CD14-positive monocyte (primary cell): ENCODE measurements at places on chromosomes 1 and 21.

- DNase-seq, result no peak
Observed at GRCh38 chr1:51281807-51282206, 45.7 kb downstream of the RNF11 start.

DNA sequence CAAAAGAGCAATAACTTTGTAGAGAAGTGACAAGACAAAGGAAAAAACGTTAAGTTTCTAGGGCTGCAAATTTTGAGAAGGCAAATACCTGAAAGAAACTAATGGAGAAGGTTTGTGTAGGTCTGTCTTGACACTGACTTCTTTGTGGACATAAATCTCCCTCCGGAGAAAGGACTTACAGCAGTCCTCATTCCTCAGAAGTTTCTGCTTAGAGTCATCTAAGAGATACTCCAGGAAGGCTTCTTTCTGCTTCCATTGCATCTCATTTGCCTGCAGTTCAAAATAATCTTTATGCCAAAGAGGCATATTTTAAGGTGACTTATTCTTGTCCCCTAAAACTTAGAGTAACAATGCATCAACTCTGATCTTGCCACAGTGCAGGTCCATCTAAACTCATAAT is 4.4 kb upstream of the C4BPB start:
- DNase-seq, result no peak

- DNase-seq, result no peak
Observed at GRCh38 chr1:35883635-35884101, 659 bp downstream of the AGO1 start.

- DNase-seq, result no peak
Observed at GRCh38 chr1:239606850-239607400, 220.6 kb downstream of the CHRM3 start.

GRCh38 chr1:34342334-34342733 is 165.6 kb downstream of the C1orf94 start:
- DNase-seq, result no peak

- DNase-seq, result peak; percentile 42
Observed at GRCh38 chr1:155307247-155307740, 1.4 kb upstream of the FDPS start.

- DNase-seq, result peak; percentile 96
Observed at GRCh38 chr1:234683861-234684632, 74.1 kb upstream of the IRF2BP2 start.

GRCh38 chr1:39153684-39154083 is 50.8 kb upstream of the MACF1 start:
- no peak for DNase-seq

DNA sequence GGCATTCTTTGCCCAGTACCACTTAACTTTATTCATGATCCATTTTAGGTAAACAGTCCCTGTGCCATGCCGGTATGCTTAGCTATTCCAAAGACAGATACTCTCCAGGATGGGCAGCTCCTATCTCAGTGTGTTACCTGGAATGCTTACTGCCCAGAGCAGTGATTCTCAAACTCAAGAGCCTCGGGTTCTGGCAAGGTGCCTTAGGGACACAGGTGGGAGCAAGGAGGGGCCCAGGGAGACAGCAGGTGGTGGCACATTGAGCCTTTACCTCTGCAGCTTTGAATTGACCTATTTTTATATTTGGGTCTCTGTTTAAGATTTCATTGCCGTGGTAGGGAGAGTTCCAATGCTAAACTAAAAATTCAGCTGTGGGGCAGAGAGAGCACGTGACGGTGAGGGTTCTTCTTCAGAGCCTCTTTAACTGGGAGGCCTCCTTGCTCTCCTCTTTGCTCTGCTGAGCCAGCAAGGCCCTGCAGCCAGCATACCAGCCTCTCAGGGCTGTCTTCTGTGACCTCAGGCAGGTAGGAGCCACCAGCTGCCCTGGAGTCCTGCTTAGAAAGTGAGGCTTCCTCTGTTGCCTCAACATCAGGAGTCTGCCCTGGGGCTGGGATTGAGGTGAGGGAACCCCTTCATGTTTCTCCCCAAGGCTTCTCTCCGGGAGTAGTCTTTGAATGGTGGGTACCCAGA is 20.2 kb downstream of the PHGDH start:
- no peak for DNase-seq

GRCh38 chr1:8733484-8733883 is 84.0 kb downstream of the RERE start:
- no peak for DNase-seq

- DNase-seq, result peak; percentile 95
Observed at GRCh38 chr1:6028042-6028850, 17.4 kb upstream of the KCNAB2 start.

DNA sequence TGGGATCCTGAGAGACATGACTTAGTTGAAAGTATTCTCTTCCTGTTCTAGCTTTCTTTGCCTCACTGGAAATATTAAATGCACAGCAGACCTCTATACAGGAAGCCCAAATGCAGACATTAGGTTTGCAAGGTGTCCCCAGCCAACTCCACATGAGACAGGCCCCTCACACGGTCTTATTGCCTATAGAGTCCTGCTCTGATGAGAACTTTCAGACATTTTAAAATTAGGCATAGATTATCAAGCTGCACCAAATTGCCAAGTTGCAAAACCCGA is 251.9 kb upstream of the C1orf105 start:
- no peak for DNase-seq

GRCh38 chr1:54973205-54973921 is 7.1 kb upstream of the TMEM61 start:
- DNase-seq, result no peak

GRCh38 chr1:108881369-108881768 is 4.6 kb downstream of the GPSM2 start:
- peak; percentile 63 for DNase-seq

DNA sequence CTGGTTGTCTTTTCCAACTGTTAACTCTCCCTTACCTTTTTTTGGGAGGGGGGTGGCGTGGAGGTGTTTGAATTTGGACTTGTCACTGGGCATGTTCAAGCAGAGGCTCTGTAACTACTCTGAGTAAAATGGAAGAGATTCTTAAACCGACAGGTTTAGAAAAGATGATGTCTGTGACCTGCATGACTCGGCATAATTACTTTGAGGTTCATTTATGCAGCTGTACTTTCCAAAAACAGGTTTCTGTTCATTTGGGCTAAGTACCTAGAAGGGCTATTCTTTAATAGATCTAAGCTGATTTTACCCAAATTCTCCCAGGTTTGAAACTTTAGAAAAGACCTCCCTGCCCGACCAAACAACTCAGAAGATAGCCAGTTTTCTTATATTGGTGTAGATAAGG is 80.3 kb downstream of the SLC35A3 start:
- no peak for DNase-seq

GRCh38 chr1:5311634-5312292 is 657.4 kb downstream of the AJAP1 start:
- no peak for DNase-seq

- no peak for DNase-seq
Observed at GRCh38 chr21:36338975-36339374, 19.0 kb downstream of the MORC3 start.

- DNase-seq, result no peak
Observed at GRCh38 chr1:220769205-220769604, 17.5 kb upstream of the MTARC1 start.

DNA sequence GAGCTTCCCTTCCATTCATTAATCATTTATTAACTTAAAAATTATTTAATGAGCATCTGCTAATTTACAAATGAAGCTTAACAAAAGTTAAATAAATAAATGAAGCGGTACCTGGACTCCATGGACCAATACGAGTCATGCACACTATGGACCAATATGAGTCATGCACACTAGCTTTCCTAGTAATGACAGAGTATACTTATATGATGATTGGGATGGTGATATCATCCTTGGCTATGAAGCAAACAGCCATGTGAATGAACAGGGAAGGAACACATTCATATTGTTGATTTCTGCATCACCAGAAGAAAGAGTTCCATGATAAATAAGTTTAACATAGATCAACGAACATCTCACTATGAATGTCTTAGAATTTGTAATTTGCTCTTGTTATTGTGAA is 109.9 kb downstream of the SPAG17 start:
- DNase-seq, result no peak

GRCh38 chr1:109791495-109792043 is 27.8 kb upstream of the EPS8L3 start:
- no peak for DNase-seq

GRCh38 chr1:82045221-82045620 is 244.5 kb downstream of the ADGRL2 start:
- no peak for DNase-seq

DNA sequence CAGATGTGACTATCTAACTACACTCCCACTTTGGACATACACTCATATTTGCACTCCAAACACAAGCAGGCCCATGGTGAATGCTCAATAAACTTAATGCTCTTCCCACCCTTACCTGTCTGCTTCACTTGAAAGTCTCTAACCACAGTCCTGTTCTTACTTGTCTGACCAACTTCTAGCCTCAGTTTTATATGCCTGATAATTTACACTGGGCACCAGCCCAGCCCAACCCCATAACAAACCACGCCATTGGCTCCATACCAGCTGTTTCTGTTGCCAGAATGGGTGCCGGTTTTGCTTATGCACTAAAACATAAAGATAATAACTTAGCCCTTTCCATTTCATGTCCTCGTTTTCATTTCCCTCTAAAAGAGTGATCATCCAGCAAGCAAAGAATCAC is 395.4 kb downstream of the NTNG1 start:
- no peak for DNase-seq

- no peak for DNase-seq
Observed at GRCh38 chr1:155691992-155692528, 3.2 kb downstream of the DAP3 start.

GRCh38 chr1:228276901-228277490 is 69.2 kb downstream of the OBSCN start:
- no peak for DNase-seq

- no peak for DNase-seq
Observed at GRCh38 chr21:28540514-28540913, 452.2 kb downstream of the LTN1 start.

- DNase-seq, result peak; percentile 33
Observed at GRCh38 chr1:41842993-41843755, 75.5 kb downstream of the HIVEP3 start.
